Fibroblast of skin of abdomen (primary cell): ENCODE measurements at places on chromosomes 1 and 21.

DNA sequence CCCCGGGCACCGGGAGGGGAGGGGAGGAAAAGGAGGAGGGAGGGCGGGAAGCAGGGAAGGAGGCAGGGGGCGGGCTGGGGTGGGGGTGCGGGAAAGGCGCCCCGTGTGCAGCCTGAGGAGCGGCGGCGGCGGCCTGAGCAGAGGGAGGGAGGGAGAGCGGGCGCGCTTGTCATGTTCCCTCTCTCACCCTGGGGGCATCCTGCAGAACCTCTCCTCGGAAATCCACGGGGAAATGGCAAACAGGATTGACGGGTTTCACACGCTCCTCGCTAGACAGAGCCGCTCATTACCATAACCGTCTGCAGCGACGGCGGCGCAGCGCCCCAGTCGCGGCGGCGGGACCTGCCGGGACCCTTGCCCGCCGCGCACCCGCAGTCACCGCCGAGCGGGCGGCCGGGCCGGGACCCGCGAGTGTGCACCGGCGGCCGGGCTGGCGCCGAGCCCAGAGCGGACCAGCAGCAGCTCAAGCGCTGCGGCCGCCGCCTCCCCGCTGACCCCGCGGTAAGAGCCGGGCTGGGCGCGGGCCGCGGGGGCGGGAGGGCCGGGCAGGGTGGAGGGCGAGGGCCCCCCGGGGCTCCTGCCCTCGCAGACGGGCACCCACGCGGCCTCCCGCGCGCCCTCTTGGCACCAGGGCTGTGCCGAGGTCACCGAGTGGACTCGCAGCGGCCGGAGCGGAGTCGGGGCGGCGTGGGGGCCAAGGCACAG lies at the start of gene SERTAD4:
TSS of gene SERTAD4 (plus strand) at position 286 of the 705 bp plus-strand sequence. CDS start 5,165 bp downstream, outside the sequence.
- DNase-seq: no peak

- no peak for DNase-seq
Measured at GRCh38 chr21:44865561-44866280, 7.8 kb downstream of the PTTG1IP start.

DNA sequence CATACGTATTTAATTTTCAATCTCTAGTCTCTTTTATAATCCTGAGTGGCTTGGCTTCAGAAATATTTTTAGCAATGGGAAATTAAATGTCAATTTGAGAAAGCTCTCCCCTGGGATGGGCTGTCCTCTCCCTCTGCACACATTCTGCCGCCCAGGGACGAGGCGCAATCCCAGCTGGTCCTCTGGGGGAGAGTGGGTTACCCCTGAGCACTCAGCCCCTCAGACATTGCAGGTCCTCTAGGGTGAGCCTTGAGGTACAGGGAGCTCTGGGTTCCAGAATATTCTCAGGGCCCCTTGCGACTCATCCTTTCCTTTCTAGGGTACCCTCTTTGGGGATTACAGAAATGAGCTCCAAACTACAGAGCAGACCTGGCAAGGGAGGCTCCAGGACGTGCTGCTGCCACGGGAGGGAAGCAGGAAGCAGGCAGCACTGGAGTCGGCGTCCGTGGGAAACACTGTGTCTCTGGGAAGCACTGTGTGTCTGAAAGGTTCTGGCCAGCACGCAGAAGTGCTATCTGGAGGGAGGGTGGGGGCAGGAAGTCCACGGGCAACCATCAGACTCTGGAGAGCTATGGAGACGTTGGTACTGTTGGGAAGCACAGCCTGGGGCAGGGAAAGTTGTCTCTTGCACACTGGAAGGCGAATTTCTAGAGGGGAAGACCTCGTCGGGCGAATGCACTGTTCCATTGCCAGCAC lies 343.3 kb upstream of the VAMP3 start:
- DNase-seq: no peak

DNA sequence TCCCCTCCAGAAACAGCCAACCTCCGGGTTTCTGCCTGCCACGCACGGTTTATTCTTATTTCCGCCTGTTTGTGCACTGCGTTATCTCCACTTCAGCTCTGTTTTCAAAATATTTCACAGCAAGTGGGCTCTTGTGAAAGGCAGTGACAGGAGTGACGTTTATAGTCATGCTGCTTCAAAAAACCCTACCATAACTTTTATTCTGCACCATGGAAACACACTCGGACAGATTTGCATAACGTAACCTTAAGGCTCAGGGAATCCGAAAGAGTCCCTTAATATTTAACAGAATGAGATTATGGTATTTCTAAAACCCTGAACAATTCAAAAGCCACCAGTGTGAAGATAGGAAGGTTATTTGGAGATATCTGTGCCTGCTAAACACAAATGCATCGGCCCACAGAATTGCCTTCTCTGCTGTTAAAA lies 782 bp upstream of the SDE2 start:
- DNase-seq: no peak

GRCh38 chr1:27099587-27100334 lies 55.2 kb downstream of the SLC9A1 start:
- peak; percentile 65 for DNase-seq

GRCh38 chr1:173341307-173341706 lies 134.2 kb upstream of the TNFSF4 start:
- peak; percentile 71 for DNase-seq

DNA sequence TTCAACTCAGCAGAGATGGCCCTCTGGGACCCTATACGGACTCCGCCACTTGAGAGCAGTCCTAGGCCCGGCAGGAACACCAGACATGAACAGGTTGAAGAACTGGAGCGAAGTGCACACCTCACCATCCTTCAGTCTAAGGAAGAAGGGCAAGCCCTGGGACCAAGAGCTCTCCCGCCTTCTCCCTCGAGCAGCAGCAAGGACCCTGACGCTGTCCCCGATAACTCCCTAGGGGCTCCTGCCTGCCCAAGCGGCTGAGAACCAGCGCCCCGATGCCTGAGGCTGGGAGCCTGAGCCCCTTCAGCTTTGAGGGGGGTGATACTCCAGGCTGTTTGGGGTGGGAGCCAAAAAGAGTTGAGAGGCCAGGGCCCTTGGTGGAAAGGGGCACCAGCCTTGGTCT lies 10.2 kb downstream of the TMEM81 start:
- DNase-seq: no peak

GRCh38 chr1:41709331-41709730 lies 209.4 kb downstream of the HIVEP3 start:
- no peak for DNase-seq

DNA sequence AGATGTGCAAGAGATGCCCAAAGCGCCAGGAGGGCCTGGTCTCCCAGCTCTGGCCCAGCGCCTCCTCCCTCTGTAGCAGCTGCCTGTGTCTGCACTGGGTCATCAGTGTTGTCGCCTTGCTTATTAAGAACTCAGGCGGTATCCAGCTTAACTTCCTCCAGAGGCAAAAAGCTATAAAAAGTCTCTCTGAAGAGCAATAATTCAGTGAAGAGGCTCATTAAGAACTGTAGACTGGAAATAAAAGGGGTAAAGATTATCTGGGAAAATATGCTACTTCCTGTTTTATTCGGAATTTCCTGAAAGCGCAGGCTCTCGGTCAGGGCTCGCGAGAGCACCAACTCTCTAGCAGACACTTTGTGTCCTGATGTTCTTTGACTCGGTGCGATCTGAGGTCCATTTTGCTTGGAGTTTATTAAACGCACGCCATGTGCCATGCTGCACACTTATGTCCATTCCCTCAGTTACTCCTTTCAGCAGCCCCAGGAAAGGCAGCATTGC lies 70.4 kb downstream of the MRPS6 start:
- DNase-seq: no peak

- no peak for DNase-seq
Measured at GRCh38 chr1:155703216-155703615, 14.3 kb downstream of the DAP3 start.

DNA sequence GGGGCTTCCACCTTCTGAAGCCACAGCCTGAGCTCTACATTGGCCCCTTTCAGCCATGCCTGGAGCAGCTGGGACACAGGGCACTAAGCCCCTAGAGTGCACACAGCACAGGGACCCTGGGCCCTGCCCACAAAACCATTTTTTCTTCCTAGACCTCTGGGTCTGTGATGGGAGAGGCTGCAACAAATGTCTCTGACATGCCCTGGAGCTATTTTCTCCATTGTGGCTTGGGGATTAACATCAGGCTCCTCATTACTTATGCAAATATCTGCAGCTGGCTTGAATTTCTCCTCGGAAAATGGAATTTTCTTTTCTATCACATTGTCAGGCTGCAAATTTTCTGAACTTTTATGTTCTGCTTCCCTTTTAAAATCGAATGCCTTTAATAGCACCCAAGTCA lies 795.7 kb downstream of the LTN1 start:
- no peak for DNase-seq

GRCh38 chr1:158016651-158017335 lies 23.3 kb downstream of the KIRREL1 start:
- no peak for DNase-seq

DNA sequence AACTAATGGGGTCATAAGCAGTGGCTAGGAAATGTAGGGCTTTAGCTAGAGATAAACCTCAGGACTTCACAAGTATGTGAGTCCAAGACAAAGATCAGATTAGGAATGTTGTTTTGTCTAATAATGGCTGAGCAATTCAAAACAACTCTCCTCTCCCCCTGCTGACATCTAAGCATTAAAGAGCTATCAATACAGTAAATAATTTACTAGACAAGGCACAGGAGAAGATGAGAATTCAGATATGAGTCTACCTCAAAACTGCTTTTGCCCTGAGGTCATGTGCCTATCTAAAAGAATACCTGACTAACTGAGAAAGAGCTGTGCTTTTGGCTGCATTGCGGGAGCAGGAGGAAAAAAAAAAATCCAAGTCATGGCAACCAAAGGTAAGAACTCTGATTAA lies 86.8 kb downstream of the SPATA17 start:
- DNase-seq: no peak

DNA sequence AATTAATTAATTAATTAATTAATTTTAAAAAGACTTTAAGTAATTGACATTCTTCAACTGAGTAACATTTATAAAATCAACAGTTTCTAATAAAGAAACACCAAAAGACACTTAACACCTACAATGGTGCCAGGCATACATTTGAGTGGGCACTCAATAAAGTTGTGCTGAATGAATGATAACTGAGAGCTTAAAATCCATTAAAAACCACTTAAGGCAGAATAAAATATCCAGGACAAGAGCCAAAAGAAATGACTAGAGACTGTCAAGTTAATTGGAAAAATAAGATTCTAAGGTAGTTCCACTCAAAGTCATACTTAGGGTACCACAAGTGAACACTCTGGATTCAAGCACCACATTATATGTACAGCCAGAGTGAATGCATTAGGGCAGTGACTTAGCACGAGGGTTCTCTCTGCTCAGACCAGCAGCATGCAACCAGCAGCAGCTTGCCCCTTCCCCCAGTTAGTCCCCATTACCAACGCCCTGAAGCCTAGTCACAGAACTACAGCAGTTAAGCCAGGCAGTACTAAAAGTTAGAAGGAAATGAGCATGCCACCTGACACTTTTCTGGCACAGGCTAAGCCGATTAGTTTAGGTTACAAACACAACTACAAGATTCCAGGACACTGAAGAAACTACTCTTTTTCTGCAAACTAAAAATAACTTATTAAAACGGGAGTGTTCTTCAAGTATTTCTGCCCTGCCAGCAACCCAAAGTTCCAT lies 46.5 kb downstream of the LUZP1 start:
- DNase-seq: peak; percentile 43

DNA sequence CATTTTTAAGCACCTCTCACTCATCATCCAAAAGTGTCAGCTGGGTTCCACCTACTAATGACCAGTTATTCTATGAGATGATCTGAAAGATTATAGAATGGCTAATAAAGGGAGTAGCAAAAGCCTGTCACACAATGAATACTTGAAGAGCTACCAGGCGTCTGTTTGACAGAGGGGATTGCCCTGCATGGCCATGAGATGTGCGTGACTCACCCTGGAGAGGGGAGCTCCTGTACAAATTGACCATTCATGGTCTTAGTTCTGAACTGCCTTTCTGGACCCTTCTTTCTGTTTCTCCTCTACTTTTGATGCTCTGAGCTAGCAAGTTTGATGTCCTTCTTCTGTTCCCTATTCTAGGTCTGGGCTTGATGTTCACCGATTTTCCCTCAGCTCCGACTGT lies 85.2 kb upstream of the ABCD3 start:
- DNase-seq: no peak

- peak; percentile 32 for DNase-seq
Measured at GRCh38 chr1:8663915-8664329, 153.5 kb downstream of the RERE start.

- no peak for DNase-seq
Measured at GRCh38 chr21:16834791-16835190, 678.1 kb upstream of the CXADR start.

DNA sequence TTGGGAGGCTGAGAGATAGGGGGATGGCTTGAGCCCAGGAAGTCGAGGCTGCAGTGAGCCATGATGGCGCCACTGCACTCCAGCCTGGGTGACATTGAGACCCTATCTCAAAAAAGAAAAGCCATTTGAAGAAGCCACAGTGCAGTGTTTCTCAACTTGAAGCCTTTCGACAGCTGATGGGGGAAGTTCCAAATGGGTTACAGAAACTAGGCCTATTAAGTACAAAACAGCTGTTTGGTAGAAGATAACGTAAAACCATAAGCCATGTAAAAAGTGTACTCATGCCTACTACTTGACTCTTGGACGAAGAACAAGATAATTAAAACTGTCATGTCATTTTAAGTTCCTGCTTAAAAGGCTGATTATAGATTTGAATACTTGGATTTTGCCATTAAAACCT lies 16.6 kb downstream of the COPA start:
- DNase-seq: no peak

DNA sequence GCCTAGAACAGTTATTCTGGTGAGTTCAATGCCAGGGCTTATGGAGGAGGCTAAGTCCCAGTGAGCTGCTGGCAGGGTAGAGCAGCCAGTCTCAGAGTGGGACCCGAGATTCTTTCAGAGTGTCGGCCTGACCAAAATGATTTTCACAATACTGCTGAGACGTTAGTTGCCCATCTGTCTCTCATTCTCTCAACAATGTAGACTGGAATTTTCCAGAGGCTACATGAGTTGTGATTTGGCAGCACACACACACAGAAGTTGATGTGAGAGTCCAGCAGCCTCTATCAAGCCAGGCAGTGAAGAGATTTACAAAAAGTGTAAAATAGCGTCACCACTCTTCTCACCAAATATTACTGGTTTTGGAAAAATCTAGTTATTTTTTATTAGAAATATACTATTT lies 21.7 kb downstream of the CACNA1S start:
- DNase-seq: peak; percentile 44

- DNase-seq: peak; percentile 70
Measured at GRCh38 chr1:155970531-155971167, 7.7 kb downstream of the ARHGEF2 start.

- peak; percentile 73 for DNase-seq
Measured at GRCh38 chr1:245154429-245155271, at the start of gene KIF26B. Gene KIF26B (plus strand): TSS chr1:245154985. CDS start chr1:245155425, 440 bp downstream.

GRCh38 chr1:235759336-235759735 lies 107.4 kb downstream of the LYST start:
- no peak for DNase-seq

DNA sequence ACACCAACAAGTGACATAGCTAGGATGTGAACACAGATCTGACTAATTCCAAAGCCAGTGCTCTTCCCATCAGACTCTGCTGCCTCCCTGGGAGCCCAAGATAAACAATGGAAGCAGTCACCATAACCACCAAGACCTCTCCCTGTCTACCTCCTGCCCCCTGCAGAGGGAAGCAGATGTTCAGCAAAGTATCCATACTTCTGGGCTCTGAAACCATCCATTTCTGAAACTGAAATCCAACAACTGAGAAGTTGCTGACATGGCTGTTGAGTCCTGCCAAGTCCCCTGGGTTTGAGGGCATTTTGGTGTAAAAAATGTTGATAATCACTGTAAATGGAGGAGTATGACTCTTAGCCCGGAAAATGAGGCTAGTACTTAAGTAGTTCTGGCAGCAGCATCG lies 102.1 kb downstream of the TYW3 start:
- peak; percentile 83 for DNase-seq
